ENCODE measurements at places on chromosomes 5 and 9. TPM values are rescaled to one million over a fixed set of nuclear protein-coding genes. Genes with fewer than 3 reads are reported as not detected.

GARIN3 gene
- not detected for total RNA-seq

- DNase-seq: no peak
These were observed 18.7 kb upstream of the SEMA6A start for GRCh38 chr5:116593340-116593739.

PCDHGB1 gene
- 1.4 TPM for total RNA-seq

- no peak for DNase-seq
These were observed 146.4 kb upstream of the SMIM23 start for GRCh38 chr5:171639205-171639621.

CDC25C gene
- total RNA-seq: 2.4 TPM

CDKN2A gene
- 1.0 TPM for total RNA-seq

IL13 gene
- total RNA-seq: not detected

DNA sequence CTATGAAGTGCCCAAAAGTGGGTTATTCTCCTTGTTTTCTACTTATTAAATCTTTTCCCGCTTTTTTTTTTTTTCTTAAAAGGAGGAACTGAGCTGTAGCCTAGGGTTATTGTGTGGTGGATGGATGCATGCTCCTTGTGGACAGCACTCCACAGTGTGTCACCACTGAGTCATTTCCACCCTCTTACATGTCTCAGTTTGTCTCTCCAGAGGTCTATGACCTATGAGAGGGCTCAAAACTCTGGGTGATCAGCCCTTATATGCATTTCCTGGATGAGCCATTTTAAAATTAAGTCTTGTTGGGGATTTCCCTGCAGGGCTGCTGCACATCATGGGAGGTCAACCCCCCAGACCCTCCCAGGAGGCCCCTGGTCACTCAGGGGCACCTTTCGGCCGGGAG, 102.2 kb upstream of the MOCS2 start:
- peak; percentile 55 for DNase-seq

DNA sequence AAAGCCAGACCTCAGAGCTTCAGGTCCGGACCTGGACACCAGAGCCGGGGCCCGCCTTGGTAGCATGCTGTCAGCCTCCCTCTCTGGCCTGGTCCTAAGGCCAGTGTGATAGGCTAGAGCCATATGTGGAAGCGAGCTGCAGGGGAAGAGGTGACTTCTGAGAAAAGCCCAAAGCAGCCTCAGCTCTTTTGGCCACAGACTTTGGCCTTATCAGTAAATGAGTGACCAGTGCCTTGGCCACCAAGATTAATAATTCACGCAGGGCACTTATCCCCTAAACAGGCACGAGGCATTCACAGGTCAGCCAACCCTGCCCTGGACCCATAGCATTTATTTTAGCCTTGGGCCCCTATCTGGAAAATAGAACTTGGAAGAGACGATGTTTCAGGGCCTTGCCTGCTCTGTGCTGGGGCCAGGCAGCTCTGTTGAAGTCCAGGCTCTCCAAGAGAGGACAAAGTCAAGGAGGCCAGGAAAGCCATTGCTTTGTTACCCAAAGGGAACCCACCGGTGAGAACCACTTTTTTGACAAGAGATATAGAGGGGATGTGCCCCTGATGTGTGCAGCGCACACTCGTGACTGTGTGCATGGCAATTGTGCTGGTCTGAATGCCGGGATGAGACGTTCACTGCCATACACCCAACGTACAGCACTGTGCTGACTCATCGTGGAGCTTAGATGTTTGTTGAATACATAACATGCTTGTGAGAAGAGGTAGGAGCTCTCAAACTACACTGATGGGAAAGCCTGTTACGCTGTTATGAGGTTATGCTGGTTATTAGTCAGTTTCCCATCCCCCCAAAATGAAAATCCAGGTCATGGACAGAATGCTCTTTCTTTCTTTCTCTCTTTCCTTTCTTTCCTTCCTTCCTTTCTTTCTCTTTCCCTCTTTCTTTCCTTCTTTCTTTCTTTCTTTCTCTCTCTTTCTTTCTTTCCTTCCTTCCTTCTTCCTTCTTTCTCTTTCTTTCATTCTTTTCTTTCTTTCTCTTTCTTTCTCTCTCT, 5.0 kb upstream of the SLC34A1 start:
- peak; percentile 41 for DNase-seq

- DNase-seq: peak; percentile 58
These were observed 62.6 kb downstream of the PLAC8L1 start for GRCh38 chr5:146042628-146043279.

TXNDC8 gene
- total RNA-seq: not detected

Measured in dermis blood vessel endothelial cell (primary cell).